Activated CD4-positive, alpha-beta T cell treated with anti-CD3 and anti-CD28 coated beads, Interleukin-2, amount 10 ng/mL, durations not matched to agents 24 days and 14 days (primary cell): ENCODE measurements at places on chromosomes 13 and 19. TPM values are rescaled to one million over a fixed set of nuclear protein-coding genes. Genes with fewer than 3 reads are reported as not detected.
A peak's percentile ranks its signal among the peaks of the same experiment; 100 is the strongest.

DNA sequence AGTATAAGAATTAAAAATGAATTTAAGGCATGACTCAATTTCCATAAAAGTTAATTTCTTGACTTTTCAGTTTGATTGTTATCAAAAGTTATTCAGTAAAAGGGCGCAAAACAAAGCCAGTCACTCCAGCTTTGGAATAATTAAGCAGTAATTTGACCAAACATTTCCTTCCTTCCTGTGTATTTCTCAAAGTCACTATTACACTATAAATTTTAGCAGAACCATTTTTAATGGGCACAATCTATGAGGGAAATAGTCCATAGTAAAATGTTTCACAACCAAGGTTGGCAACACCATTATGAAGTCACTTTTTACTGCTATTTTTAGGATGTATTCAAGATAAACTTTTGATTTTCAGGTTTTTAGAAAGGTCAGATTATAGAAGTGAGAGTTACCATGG lies 91.0 kb downstream of the DACH1 start:
- no peak for DNase-seq

DNA sequence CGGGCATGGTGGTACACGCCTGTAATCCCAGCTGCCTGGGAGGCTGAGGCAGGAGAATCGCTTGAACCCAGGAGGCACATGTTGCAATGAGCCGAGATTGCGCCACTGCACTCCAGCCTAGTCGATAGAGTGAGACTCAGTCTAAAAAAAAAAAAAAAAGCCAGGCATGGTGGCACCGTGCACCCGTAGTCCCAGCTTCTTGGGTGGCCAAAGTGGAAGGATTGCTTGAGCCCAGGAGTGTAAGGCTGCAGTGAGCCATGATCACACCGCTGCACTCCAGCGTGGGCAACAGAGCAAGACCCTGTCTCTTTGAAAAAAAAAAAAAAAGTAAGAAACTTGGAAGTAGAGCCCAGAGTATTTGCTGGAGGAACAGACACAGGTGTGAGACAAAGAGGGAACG lies 27.7 kb downstream of the CCDC8 start:
- no peak for DNase-seq

- DNase-seq = no peak
Observed at GRCh38 chr13:73075954-73076353, 17.1 kb downstream of the KLF5 start.

SHC2 gene
- total RNA-seq = not detected in 2 replicates

FGF9 gene
- 0.40 and 0.54 TPM in 2 replicates for total RNA-seq

NLRP7 gene
- not detected in 2 replicates for total RNA-seq

DNA sequence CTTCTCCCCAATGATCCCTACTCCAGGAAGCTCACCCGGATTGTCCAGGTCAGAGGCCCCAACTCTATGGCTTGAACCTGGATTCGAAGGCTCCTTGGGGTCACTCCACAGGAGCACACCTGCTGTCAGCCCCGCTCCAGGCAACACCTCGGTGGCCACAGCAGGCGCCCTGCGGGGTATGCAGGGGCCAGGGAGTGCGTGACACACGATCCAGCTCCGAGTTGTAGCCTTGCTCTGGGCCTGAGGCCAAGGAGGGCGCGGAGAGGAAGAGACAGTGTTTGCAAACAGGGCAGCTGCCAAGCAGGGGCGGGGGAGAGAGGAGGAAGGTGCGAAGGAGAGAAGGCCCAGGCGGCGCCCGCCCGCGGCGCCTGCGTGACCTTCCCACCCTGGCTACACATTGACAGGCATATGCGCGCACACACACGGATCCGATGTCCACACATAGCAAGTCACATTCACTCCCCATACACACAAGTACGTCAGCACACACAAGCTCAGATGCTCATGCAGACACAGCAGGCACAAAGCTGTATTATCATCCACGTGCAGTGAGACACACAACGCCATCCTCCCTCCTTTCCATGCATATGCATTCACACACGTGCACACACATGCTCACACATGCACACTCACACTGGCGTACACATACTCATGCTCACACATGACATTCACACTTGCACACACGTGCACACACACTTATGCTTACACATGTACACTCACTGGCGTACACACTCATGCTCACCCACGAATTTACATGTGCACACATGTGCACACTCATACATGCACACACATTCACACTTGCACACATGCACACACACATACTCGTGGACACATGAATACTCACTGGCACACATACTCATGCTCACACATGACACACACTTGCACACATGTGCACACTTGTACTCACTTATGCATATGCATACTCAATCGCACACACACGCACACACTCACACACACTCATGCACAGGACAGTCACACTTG lies 10.4 kb downstream of the SBK2 start:
- DNase-seq = no peak

DNA sequence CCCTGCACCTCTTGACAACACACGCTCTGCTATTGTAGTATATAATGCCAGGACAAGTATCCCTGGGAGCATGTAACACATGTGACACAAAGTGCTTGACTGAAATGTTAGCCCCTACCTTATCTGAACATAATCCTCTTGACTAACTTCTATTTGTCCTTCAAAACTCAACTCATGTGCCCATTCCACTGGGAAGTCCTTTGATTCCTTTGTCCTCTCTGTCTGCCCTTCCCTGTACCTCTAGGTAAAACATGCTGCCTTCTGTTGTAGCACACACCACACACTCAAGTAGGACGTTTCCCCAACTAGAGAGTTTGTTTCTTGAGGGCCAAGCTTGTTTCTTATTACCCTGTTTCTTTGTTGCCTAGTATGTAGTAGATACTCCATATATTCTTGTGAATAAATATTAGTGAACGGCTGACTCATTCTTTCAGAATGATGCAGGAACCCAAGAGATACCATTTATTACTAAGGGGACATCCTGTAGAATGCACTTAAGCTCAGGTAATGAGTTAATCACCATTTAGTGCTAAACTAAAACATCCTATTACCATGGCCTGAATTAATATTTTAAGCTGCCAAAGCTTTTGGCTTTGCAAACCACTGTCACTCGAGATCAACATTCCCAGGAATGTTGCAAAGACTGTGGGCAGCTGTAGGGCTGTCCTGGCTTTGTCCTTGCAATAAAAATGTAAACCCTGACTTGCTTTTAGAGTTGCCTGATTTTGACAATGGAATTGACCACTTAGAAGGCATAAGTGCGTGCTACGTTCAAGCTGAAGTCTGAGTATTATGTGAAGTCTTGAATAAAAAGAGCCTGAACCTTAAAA lies 313.4 kb downstream of the COG6 start:
- no peak for DNase-seq

- no peak for DNase-seq
Observed at GRCh38 chr13:98751367-98751782, 1.1 kb downstream of the SLC15A1 start.

GRCh38 chr19:5913739-5914357 lies at the start of gene CAPS:
TSS of gene CAPS (plus strand) at chr19:5914254. CDS start at chr19:5914407, 153 bp downstream.
- no peak for DNase-seq

DNA sequence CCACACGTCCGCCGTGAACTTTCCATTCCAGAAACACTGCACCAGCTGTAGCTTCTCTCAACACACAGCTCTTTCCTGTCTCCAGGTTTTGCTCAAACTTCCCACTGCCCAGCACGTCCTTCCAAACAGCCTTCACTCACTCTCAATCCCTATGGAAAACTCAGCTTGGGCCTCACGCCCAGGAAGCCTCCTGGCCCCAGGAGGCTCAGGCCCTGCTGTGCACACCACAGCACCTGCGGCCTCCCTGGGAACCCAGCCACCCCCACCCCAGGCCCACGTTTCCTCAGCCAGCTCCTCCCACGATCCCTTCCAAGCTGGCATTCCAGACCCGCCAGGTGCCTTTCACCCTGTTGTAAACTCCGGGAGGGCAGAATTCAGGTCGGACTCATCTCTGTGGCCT lies 35.2 kb downstream of the C13orf46 start:
- no peak for DNase-seq

- peak; percentile 90 for DNase-seq
Observed at GRCh38 chr19:4730740-4731171, 7.1 kb upstream of the DPP9 start.

GRCh38 chr13:28046981-28047380 lies 53.4 kb downstream of the FLT3 start:
- DNase-seq = no peak

DNA sequence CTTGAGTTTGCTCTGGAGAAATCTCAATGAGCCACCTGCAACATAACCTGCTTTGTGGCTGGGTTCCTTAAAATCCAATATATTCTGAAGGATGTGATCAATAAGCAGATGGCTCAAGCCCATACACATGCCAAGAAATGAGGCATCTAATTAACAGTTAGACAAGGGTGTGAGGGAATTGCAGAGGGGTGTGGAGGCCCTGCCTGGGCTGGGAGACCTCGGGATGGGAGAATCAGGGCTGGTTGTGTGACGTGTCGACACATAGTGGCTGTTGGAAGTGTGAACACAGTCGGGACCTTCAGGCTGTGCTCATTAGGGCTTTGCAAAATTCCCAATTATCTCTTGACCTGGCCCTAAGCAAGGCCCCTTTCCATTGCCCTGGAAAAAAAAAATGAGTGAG lies 362.0 kb upstream of the TMTC4 start:
- no peak for DNase-seq

GRCh38 chr13:50850445-50850844 lies 7.0 kb upstream of the DLEU7 start:
- no peak for DNase-seq
